Activated CD4-positive, alpha-beta memory T cell treated with anti-CD3 and anti-CD28 coated beads, Interleukin-2, amount 10 ng/mL, durations not matched to agents 7 days and 5 days (primary cell): ENCODE measurements at places on chromosomes 16 and 17.

DNA sequence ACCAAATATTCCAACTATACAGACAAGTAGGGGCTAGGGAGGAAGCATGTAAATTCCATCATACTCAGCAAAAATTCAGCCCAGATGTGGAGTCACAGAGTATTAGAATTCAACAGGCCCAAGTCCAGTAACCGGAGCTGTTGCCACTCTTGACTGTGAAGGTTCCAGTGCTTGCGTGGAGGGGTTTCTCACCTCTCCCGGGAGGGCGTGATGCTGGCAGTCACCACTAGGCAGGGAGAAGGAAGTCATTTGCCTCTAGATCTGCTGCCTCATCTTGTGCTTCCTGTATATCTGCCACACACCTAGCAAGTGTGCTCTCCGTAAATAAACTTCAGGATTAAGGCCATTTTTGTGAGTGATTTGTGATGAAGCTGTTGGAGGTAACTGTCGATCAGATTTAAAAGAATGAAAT is 1.0 kb upstream of the CKLF start:
- peak overlapping the region; percentile 91 for H3K27ac ChIP-seq
- peak overlapping the region; percentile 98 for H3K4me3 ChIP-seq
- H3K4me1 ChIP-seq = peaks cover 75% of the 10 kb centered on the region
- peaks cover 46% of the 10 kb centered on the region for H3K36me3 ChIP-seq

GRCh38 chr16:68509381-68509780 is 29.7 kb upstream of the ZFP90 start:
- no peak overlapping the region for H3K27ac ChIP-seq
- H3K4me1 ChIP-seq = peaks cover 2% of the 10 kb centered on the region
- no peaks in the 10 kb centered on the region for H3K36me3 ChIP-seq
- peaks cover 20% of the 10 kb centered on the region for H3K27me3 ChIP-seq

GRCh38 chr17:53950207-53950857 is 127.6 kb downstream of the KIF2B start:
- no peaks in the 10 kb centered on the region for H3K27me3 ChIP-seq
- H3K4me3 ChIP-seq = no peak overlapping the region
- no peaks in the 10 kb centered on the region for H3K4me1 ChIP-seq
- DNase-seq = no peak
- H3K27ac ChIP-seq = no peak overlapping the region
- H3K36me3 ChIP-seq = no peaks in the 10 kb centered on the region

DNA sequence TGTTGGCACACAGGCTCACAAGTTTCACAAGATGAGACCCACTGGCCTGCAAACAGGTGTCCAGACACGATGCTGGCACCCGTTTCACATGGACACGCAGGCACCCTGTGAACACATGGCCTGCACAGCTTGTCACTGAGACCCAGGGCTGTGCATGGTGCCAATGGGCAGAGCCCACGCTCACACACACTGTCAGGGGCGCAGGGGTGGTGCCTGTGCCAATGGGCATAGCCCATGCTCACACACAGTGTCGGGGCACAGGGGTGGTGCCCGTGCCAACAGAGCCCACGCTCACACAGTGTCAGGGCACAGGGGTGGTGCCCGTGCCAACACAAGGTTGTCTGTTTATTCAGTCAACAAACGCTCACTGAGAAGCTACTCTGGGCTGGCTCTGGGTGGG is 29.3 kb downstream of the CTU2 start:
- peaks cover 6% of the 10 kb centered on the region for H3K4me1 ChIP-seq
- H3K36me3 ChIP-seq = peaks cover 36% of the 10 kb centered on the region
- H3K4me3 ChIP-seq = no peak overlapping the region
- H3K27ac ChIP-seq = no peak overlapping the region
- H3K27me3 ChIP-seq = no peaks in the 10 kb centered on the region
- DNase-seq = no peak

GRCh38 chr17:81222620-81222905 is 202 bp downstream of the CEP131 start:
- peaks cover 3% of the 10 kb centered on the region for H3K27me3 ChIP-seq
- no peak for DNase-seq
- H3K36me3 ChIP-seq = peaks cover 1% of the 10 kb centered on the region
- peak overlapping the region; percentile 77 for H3K4me3 ChIP-seq
- H3K4me1 ChIP-seq = peaks cover 18% of the 10 kb centered on the region

- H3K27me3 ChIP-seq = no peaks in the 10 kb centered on the region
- peak overlapping the region; percentile 64 for H3K27ac ChIP-seq
- peaks cover 83% of the 10 kb centered on the region for H3K4me1 ChIP-seq
- H3K36me3 ChIP-seq = peaks cover 46% of the 10 kb centered on the region
Observed at GRCh38 chr17:40344421-40345160, 19.9 kb downstream of the GJD3 start.

DNA sequence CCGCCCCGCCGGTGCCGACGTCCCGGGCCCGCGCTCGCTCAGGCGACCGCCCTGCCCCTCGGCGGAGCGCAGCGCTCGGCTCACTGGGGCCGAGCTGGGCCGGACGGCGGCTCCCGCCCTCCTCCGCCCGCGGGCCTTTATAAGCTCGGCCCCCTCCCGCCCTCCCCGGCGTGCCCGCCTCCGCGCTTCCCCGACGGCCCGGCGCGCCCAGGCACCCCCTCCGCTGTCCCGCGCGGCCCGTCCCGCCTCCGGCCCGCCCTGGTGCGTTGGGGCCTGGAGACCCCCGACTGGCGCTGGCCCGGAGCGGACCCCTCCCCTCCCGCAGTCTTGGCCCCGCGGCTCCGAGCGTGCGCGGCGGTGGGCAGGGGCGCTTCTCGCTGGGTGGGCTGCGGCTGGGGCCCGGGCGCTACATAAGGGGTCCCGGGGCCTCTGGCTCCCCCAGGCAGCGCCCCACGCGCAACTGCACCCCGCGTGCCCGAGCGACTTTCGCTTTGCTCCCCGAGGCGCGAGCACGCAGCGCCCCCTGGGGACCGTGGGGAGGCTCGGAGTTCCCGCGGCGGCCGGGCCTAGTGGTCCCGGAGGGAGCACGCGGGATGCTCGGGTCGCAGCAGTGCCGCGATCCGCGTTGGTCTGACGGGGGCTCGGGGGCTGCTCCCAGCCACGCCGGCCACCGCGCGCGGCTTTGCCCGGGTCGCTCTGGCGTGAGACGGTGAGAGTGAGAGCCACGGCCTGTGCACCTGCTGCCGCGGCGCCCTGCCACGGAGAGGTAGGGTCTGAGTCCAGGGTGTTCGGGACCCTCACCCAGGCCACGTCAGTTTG is at the start of gene PIEZO1:
Gene PIEZO1 (minus strand): TSS at position 115 of the 819 bp plus-strand sequence. CDS start 256 bp downstream, outside the sequence.
- H3K27me3 ChIP-seq = no peaks in the 10 kb centered on the region
- peak within 1 kb of the TSS; percentile 94 for H3K4me3 ChIP-seq
- peaks cover 16% of the 10 kb centered on the region for H3K36me3 ChIP-seq
- H3K27ac ChIP-seq = peak within 1 kb of the TSS; percentile 97
- H3K4me1 ChIP-seq = peaks cover 43% of the 10 kb centered on the region
- peak; percentile 81 for DNase-seq

- peaks cover 4% of the 10 kb centered on the region for H3K4me1 ChIP-seq
- no peak overlapping the region for H3K4me3 ChIP-seq
- no peaks in the 10 kb centered on the region for H3K36me3 ChIP-seq
- no peak for DNase-seq
- H3K27me3 ChIP-seq = peaks cover 11% of the 10 kb centered on the region
- no peak overlapping the region for H3K27ac ChIP-seq
Observed at GRCh38 chr17:82384730-82385481, 13.3 kb downstream of the UTS2R start.

DNA sequence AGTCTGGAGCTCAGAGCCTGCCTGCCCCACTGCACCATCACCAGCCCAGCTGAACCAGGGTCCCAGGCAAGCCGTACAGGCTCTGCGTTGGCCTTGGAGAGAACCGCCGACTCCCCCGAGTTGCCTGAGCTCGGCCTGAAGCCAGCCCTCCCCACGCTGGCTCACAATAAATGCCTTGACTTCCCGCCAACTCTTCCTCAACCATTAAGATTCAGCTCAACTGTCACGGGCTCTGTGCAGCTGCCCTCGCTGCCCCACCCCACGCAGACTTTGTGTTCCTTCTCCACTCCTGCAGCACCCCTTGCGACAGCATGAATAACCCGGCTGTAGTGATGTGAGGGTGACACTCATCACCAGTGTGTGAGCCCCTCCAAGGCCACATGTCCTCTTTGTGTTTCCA is 4.8 kb upstream of the QPRT start:
- H3K4me3 ChIP-seq = no peak overlapping the region
- H3K36me3 ChIP-seq = peaks cover 38% of the 10 kb centered on the region
- peak overlapping the region; percentile 28 for H3K27ac ChIP-seq
- no peak for DNase-seq

GRCh38 chr17:57419940-57420550 is 163.7 kb downstream of the MSI2 start:
- no peak overlapping the region for H3K27ac ChIP-seq
- H3K4me1 ChIP-seq = peaks cover 23% of the 10 kb centered on the region
- no peaks in the 10 kb centered on the region for H3K27me3 ChIP-seq
- H3K4me3 ChIP-seq = no peak overlapping the region
- DNase-seq = no peak

DNA sequence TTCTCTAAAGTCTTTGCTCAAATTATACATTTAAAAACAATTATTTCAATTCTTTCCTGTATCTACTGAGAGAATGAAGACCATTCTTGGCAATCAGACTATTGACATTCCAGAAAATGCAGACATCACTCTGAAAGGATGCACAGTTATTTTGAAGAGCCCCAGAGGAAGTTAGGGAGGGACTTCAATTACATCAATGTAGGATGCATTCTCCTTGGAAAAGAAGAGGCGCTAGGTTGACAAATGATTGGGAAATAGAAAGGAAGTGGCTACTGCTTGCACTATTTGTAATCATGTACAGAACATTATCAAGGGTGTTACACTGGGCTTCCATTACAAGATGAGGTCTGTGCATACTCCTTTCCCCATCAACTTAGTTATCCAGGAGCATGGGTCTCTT is 74.3 kb downstream of the SSH2 start:
- H3K4me1 ChIP-seq = no peaks in the 10 kb centered on the region
- H3K27me3 ChIP-seq = no peaks in the 10 kb centered on the region
- no peak for DNase-seq
- no peak overlapping the region for H3K27ac ChIP-seq

DNA sequence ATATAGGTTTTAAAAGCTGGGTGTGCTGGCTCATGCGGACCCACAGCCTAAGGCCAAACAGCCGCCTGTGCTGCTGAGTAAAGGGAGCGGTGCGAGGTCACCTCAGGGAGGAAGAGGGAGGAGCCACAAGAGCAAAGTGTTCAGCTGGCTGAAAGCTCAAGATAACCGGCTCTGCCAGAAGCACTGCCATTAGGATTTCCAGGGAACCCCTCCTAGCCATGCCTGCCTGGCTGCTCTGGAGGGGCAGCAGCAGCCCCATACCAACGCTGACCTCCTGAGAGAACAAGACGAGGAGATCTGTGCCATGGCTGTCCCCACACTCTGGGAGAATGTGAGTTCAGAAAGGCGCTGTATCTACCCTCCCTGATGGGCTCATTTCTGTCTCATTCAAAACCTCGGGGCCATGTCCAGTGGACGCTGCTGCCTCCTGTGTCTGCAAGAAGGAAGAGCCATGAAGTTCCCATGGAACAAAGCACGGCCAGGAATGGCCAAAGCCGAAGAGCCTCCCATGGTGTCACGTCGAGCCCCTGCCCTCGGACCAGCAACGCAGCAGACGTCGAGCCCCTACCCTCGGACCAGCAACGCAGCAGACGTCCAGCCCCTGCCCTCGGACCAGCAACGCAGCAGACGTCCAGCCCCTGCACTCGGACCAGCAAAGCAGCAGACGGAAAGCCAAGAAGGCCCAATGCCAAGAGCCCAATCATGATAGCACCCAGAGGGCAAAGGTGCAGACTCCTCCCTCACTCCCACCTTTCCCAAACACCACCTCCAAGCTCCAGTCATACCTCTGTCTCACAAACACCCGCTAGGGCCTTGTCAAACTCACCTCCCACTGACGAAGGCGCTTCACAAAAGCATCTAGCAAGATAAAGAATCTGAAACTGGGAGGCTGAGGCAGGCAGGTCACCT is 107.0 kb downstream of the ANKRD11 start:
- peaks cover 74% of the 10 kb centered on the region for H3K4me1 ChIP-seq
- H3K36me3 ChIP-seq = peaks cover 21% of the 10 kb centered on the region
- peak overlapping the region; percentile 87 for H3K27ac ChIP-seq
- peak; percentile 53 for DNase-seq
- H3K4me3 ChIP-seq = peak overlapping the region; percentile 58
- H3K27me3 ChIP-seq = no peaks in the 10 kb centered on the region

DNA sequence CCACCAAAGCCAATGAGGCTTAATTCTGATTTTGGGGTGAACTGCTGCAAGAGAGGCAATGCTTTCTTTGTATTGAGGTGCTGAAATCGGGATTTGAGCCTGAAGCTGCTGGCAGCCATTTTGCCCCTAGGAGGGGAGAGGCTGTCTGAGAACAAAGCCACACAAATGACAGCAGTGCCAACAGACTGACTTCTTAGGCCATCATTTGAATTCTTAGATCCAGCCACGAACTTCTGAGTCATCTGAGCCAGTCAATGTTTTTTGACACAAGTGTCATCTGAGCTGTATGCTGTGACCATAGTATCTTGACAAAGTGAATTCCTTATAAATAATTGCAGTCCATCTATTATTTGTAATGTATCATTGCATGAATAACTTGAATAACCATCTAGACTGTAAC is 29.0 kb downstream of the HYDIN start:
- DNase-seq = no peak
- no peak overlapping the region for H3K4me3 ChIP-seq
- no peak overlapping the region for H3K27ac ChIP-seq
- H3K4me1 ChIP-seq = no peaks in the 10 kb centered on the region
- peaks cover 1% of the 10 kb centered on the region for H3K27me3 ChIP-seq

GRCh38 chr17:55635253-55635914 is 87.3 kb downstream of the TMEM100 start:
- no peak overlapping the region for H3K27ac ChIP-seq
- H3K4me1 ChIP-seq = no peaks in the 10 kb centered on the region
- H3K36me3 ChIP-seq = no peaks in the 10 kb centered on the region
